ENCODE measurements at places on chromosomes 11 and 22. TPM values are rescaled to one million over a fixed set of nuclear protein-coding genes. Genes with fewer than 3 reads are reported as not detected.

The MMP27 gene
- total RNA-seq: not detected

The MMP11 gene
- total RNA-seq: 5.0 TPM

The OR8G1 gene
- total RNA-seq: not detected

The PRR5L gene
- total RNA-seq: 0.69 TPM

The CCDC15 gene
- 0.43 TPM for total RNA-seq

The PPARA gene
- total RNA-seq: 6.8 TPM

The JHY gene
- total RNA-seq: 0.60 TPM

The MRGPRE gene
- not detected for total RNA-seq

The UCP3 gene
- total RNA-seq: 0.09 TPM

The POU2AF1 gene
- total RNA-seq: not detected

The GGTLC3 gene
- total RNA-seq: not detected

The KRTAP5-2 gene
- not detected for total RNA-seq

The DGCR6 gene
- total RNA-seq: 0.63 TPM

The KRTAP5-10 gene
- not detected for total RNA-seq

The KIRREL3 gene
- total RNA-seq: 0.60 TPM

The CBLIF gene
- total RNA-seq: not detected

The OR51B5 gene
- 0.26 TPM for total RNA-seq

Data from bronchial smooth muscle cell (primary cell).